ENCODE measurements at places on chromosomes 3 and 15.

- DNase-seq = peak; percentile 64
Measured at GRCh38 chr3:119810018-119810435, 28.1 kb downstream of the NR1I2 start.

- no peak for DNase-seq
Measured at GRCh38 chr15:31237043-31237324, 89.7 kb upstream of the KLF13 start.

DNA sequence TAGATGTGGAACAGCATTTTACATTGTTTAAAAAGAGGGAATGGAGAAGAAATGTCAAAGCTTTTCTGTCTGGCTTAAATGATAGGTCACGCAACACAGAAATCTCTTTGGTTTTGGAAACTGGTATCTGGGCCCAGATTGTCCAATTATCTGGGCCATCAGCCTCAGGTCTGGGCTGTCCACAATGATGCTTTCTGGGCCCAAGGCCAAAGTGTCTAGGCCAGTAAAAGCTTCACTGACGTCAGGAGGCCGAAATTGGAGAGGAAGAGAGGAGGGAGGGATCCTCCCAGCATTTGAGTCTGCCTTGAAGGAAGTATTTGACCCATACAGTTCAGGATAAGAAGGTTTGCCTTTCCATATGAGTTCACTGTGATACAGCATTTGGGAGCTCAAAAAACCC is 60.7 kb upstream of the ALDH1A3 start:
- DNase-seq = no peak

DNA sequence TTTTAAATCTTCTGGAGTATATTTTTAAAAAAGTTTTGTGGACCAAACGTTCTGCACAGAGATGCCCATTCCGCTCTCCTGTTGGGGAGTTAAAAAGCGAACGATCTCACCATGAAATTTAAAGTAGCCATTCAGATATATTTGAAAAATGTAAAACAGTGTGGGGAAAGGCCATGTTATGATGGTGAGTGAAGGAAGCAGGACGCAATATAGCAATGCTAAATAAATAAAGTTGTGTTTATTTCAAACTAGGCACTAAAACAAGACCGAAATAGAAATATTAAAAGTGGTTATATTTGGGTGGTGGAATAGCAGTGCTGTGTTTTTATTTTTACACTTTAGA is 327 bp upstream of the CCDC13 start:
- no peak for DNase-seq

GRCh38 chr3:52350981-52351761 is 35.1 kb downstream of the DNAH1 start:
- DNase-seq = no peak

GRCh38 chr3:38738630-38739395 is 77.2 kb downstream of the SCN10A start:
- DNase-seq = peak; percentile 55

DNA sequence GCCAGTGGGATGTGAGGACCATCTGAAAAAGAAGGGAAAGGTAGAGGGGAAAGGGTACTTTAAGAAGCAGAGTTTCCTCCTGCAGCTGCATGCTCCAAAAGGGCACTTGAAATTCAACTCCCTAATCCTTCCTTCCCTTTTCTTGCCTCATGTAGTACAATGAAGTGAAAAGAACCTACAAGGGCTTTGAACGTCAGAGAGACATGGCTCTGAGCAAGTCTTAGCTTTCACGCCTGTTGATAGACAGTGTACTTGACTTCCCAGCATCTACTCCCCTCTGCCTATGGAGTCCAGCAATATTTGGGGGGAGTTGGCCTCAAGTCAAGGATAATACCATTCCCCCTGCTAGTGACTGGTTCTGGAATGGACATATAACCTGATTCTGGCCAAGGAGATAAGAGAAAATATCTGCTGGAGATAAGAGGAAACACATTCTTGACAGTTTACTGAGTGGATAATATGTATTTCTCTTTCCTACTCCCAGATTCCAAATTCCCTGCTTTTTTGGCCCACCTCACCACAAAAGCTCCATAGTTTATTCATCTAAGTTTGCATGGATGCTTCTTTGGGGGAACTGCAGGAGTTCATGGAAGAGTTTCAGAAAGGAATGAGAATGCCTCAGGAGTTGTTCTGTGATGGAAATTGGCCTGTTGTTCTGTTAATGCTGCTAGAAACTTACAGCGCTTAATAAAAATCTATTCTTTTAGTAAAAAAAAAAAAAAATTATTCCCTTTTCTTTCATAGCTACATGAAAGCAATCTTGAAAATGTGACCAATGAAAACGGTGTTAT is 193.0 kb upstream of the TPM1 start:
- no peak for DNase-seq

- no peak for DNase-seq
Measured at GRCh38 chr15:60523056-60523455, 44.1 kb upstream of the ICE2 start.

GRCh38 chr3:170701696-170702678 is 116.1 kb upstream of the SLC7A14 start:
- no peak for DNase-seq

GRCh38 chr3:11915621-11916424 is 69.1 kb upstream of the TAMM41 start:
- no peak for DNase-seq

DNA sequence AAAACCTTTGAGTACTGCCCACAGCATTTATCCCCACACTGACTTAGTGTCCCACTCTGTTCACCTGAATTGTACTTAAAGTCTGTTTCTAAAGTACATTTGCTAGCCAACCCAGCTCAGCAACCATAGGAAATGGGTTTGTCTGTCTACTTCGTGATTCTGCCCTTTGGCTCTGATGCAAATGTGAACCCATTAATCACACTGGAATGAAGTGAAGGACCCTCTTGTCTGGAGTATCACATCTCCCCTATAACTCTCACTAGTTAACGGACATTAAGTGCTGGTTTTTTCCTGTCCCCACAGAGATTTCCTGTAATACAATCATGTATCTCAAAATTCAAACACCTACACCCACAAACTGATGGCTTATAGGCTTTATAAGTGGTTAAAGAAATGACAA is 20.5 kb downstream of the EID1 start:
- DNase-seq = no peak

DNA sequence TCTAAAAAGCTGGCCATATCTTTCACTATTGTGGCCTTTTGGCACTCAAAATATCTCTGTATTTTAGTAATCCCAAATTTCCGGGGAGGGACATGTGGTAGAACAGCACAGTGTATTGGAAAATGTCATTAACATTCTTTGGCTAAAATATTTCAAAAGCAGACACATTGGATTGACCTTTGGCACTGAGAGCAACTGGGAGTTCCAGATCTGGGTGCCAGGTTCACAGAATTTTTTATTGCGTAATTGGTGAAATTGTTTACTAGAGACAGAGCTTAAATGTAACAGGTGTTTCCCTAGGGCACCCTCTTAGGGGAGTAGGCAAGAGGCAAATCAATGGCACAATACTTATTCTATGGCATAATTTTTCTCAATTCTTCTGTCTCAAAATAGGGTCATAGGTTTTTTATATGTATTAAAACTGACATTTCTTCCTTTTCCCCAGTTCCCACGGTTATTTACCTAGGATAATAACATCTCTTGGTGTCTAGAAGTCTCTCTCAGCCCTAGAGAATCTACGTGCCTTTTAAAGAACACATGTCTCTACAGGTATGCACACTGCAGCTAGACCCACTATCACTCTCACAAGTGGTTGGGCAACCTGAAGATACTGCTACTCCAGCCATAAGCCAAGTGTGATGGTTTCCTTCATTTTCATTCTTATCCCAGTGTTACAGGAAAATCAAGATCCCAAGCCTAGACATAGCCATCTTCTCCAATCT is 10.6 kb downstream of the RBMS3 start:
- DNase-seq = no peak

DNA sequence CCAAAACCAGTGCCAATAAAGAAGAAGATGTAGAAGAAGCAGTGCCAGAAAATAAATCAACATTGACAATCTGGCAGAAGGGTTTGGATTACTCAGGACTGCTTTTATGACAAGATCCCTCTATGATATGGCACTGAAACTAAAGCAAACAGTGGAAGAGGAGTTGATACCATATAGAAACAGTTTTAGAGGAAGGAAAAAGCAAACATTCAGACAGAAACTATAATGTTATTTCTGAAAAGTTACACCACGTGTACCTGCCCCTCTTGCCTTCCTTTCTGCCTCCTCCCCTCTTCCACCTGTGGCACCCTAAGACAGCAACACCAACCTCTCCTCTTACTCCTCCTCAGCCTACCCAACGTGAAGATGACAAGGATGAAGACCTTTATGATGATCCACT is 63.0 kb downstream of the SFMBT1 start:
- no peak for DNase-seq

DNA sequence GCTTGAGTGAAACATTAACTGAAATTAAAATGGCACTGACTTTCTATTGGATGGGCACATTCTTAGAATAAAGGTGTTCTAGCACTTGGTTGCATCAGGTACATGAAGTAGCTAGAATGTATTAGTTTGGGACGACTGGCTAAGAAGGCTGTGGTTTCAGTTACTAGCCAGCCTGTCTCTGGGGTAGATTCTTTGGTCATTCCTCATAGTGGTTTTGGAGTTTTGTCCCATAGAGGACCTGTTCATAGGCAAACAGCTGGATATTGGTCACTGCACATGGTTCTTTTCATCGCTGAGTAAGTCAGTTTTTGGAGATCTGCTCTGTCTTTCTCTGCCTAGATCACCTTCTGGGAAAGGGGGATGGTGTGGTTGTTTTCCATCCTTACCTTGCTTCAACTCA is 55.3 kb downstream of the ADAMTSL3 start:
- no peak for DNase-seq

DNA sequence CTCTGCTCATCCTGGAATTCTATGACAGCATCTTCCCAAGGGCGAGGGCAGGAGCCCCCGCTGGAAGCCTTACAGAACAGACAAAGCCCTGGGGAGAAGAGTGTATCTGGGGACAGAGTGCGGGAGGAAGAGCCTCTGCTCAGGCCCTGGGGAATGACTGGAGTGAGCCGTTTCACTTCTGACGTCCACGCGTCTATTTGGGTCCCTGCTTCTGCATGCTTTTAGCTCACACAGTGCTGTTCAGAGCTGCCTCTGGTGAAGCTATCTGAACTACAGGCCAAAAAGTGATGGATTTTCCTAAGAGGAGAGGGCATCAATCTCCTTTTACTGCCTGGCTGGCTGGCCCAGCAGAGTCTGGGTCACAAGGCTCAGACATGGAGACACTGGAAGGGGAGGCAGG is 311.8 kb downstream of the NTRK3 start:
- no peak for DNase-seq

- DNase-seq = no peak
Measured at GRCh38 chr15:76967067-76967466, 27.9 kb upstream of the PSTPIP1 start.
